ENCODE measurements at places on chromosomes 7 and 10. TPM values are rescaled to one million over a fixed set of nuclear protein-coding genes. Genes with fewer than 3 reads are reported as not detected.

DNA sequence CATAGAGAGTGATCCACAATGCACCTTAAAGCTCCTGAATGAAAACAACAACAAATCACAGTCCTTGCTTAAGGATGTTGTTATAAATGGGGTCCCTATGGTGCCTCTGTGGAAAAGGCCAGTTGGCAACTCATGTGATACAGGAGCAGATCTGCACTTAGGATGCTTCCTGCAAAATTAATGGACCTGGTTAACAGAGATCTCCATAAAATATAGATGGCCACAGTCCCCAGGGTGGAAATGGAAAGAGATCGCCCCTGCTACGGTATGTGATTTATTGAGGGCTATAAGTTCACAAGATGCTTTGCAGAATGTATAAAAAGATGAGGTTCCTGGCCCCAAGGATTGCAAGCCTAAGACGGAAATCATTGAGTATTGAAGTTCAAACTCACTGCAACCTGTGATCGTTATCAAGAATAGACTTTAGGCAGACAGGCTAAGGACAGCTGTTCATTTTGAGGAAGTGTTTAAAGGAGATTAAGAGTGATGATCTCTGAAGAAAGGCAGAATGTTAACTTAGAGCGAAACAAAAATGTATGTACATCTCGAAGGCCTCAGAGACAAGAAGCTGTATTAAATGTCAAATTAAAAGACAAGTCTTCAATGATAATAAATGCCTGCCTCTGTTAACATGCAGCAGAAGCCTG, 174.1 kb upstream of the PLPP4 start:
- no peak for DNase-seq

- DNase-seq, result peak; percentile 65
These were observed 26.4 kb downstream of the AKR1B1 start for GRCh38 chr7:134432296-134433152.

- no peak for DNase-seq
These were observed 68.3 kb downstream of the AKR1E2 start for GRCh38 chr10:4894335-4894734.

DNA sequence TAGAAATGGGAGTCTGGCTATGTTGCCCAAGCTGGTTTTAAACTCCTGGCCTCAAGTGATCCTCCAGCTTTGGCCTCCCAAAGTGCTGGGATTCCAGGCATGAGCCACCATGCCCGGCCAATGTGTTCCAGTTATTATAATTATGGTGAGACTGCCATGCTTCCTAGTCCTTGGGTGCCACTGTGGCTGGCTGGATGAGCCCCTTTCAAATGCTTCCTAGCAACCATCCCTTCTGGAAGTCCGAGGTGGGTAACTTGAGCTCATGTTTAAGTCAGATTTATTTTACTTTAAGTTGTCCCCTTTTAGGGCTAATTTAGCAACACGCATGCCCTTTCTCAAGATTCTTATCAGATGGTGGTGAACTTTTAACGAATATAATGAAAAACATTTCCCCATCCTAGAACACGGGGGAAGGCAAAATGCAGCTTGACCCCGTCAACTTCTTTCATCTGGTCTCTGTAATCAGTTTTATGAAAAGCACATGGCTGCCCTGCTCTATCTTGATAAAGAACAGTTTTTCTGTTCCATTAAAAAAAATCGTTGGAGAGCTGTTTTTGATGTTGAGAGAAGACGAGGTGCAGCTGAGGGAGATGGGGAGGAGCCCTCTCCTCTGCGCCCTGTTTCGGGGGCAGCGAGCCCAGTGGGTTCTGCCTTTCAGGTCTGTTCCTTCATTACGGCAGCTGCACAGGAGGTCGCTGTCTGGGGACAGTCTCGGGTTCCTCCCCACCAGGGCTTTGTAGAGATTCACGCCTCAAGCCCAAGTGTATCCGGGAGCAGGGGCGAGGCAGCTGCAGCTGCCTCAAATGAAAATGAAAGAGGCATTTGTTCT, 61.0 kb upstream of the MKI67 start:
- DNase-seq, result no peak

- DNase-seq, result no peak
These were observed 11.3 kb downstream of the PPP1R3C start for GRCh38 chr10:91621483-91622113.

DNA sequence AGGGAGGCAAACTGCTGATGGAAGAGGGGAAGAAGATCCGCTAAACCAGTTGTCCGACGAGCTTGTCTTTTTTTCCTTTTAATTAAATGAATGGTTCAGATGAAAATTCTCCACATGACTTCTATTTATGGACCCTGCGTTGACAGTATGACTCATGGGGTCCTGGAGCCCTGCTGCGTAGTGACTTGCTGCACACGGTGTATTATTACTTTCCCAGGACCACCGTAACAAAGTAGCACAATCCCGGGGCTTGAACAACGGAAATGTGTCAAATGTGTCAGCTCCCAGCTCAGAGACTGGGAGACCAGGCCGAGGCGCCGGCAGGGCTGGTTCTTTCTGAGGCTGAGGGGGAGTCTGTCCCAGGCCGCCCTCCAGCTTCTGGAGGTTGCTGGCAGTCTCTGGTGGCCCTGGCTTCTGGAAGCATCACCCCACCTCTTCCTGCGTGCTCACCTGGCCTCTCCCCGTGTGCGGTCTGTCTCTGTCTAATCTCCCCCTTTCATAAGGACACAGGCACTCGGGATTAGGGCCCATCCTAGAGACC, 33.8 kb upstream of the MNX1 start:
- no peak for DNase-seq

DNA sequence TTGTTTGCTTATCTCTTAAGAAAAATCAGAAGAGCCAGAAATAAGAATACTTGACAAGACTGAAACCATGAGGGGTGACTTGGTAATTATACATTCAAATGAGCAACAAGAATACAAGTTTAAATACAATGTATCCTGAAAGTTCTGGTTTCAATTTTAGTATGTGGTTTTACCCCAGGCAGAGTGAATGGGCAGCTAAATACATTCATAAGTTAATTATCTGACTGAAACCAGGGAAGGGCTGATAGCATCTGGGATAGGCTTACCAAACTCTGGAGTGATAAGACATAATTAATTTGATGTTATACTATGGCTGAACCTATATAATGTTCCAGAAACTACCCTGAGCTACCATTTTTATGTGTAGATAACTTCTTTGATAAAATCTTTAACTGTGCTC, 252.2 kb upstream of the PLXNA4 start:
- no peak for DNase-seq

GRCh38 chr10:126502441-126502840, 114.2 kb upstream of the ADAM12 start:
- DNase-seq, result no peak

DNA sequence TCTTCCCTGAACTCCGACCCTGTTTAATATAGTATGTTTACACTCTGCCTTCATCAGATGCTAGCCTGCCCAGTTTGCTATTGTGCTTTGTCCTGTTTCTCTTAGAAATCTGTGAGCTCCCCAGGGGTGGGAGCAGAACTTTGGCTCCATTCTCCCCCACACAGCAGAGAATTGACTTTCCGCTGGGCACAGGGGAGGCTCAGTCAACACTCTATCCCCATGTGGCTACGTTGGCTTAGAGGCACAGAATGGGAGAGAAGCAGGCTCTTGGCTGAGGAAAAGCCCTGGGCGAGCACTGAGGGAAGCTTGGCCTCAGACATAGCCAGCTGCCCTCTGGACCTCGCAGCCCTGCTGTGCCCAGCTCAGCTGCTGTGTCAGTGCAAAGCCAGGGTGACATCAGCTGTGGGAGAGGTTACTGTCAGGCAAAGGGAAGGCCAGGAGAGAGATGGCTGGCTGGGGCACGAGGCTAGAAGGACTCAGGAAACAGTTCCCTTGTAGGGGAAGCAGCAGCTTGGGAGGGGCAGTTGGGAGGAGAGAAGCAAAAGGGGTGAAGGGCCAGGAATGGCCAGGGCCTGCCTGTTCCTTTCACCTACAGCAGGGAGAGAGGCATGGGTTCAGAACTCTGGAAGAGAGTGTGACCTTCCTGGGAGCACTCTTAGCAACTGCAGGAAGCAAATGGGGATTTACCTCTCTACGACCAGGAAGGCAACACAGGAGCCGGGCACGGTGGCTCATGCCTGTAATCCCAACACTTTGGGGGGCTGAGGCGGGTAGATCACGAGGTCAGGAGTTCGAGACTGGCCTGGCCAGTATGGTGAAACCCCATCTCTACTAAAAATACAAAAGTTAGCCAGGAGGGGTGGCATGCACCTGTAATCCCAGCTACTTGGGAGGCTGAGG, 5.8 kb upstream of the SCD start:
- DNase-seq, result no peak

- DNase-seq, result no peak
These were observed 17.1 kb upstream of the SLC18A2 start for GRCh38 chr10:117223693-117224430.

OPN1SW gene
- total RNA-seq, result not detected

CBLL1 gene
- 36.9 TPM for total RNA-seq

SFXN2 gene
- total RNA-seq, result 7.9 TPM

DYDC2 gene
- not detected for total RNA-seq

CLRN3 gene
- total RNA-seq, result not detected

C10orf53 gene
- not detected for total RNA-seq

All from omental fat pad (tissue), 4 donors.